Stimulated activated CD8-positive, alpha-beta memory T cell treated with anti-CD3 and anti-CD28 coated beads, Interleukin-15, amount 100 ng/mL, for 24 hours (primary cell): ENCODE measurements at places on chromosomes 7 and 10.

DNA sequence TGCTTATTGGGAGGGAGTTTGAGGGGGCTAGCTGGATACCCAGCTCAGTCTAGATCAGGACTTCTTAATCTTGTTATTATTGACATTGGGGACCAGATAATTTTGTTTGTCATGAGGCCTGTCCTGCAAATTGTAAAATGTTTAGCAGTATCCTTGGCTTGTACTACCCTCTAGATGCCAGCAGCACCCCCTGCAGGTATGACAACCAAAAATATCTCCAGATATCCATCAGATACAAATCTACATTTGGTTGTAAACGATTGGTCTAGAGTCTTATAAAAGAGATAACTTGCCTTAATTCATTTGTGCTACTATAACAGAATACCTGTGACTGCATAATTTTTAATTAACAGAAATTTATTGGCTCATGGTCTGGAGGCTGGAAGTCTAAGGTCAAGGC lies 1232.2 kb downstream of the XPNPEP1 start:
- no peak for DNase-seq

- no peak for DNase-seq
Observed at GRCh38 chr7:47190462-47190861, 391.4 kb downstream of the TNS3 start.

GRCh38 chr7:36021917-36022550 lies 131.0 kb upstream of the EEPD1 start:
- DNase-seq = no peak

DNA sequence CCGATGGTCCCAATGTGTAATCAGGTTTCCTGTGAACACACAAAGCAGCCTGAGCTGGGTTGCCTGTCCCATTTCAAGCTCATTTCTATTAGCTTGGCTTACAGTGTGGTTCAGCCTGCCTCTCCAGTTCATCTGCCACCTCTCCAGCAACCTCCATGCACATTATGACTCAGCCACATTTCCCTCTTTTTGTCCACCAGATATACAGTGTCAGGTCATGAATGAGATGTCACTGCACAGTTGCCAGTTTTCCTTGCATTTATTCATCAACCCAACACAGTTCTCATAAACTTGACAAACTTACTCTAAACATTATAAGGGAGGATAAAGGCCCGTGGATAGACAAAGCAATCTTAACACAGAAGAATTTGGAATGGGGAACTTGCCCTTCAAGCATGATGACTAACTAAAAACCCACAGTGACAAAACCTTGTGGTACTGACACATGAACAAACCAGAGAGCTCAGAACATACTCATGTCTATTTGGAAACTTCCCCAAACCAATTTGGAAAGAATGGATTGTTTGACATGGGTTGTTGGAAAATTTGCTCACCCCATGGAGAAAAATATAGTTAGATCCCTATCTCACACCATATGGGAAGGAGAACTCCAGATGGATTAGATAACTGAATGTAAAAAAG lies 2.5 kb upstream of the CFAP58 start:
- DNase-seq = no peak

DNA sequence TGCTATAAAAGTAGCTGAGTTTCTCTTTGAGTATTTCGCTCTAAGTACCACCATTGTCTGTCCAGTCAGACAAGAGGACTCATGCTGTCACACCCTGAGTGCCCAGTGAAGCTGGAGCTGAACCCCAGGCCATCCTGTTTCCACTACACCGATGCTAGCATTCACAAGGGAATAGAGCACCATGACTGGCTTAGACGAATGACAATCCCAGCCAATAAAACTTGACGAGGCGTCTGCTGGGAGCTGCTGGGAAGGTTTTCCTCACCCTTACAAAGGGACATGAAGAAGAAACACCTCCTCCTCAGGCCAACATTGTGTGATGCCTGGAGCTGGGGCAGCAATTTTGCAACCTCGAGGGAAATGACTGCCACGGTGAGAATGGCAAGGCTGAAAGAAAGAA lies 17.5 kb upstream of the SLIT1 start:
- DNase-seq = no peak

GRCh38 chr7:123398921-123399320 lies 135.5 kb downstream of the IQUB start:
- DNase-seq = no peak

- DNase-seq = no peak
Observed at GRCh38 chr10:104197364-104197763, 34.8 kb downstream of the CFAP43 start.

DNA sequence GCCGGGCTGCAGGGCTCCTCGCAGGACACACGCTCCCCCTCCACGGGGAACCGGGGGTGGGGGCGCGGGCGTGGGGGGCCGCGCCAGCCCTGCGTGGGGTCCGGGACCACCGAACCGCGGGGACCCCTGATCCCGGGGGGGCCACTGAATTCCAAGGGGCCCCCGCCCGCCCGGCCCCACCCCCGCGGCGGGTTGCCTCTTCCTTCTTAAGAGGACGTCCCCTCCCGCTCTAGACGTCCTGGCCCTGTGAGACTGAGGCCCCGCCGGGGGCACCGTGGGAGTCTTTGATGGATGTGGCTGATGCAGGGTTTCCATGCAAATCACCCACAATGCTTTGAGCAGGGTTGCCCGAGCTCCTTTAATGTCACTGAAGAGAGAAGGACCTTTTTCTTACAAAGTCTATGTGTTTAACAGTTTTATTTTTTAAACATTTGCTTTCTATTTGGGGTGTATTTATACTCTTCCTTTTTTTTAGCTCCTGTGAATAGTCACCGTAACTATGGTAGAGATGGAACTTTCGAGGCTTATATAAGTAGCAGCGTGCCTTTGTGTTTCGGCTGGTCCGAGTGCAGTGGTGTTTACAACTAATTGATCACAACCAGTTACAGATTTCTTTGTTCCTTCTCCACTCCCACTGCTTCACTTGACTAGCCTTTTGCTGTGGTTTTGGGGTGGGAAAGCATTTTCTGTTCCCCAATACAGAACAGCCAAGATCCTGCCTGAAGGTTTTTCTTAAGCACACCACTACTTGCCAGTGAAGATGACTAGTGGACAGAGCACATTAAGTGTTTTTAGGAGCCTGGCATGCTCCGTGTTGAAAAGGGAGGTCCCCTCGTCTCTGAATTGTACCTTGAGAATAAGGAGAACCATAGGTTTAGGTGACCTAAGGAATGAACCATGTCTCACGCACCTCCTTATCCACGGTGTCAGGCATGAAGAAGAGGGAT lies 44.8 kb downstream of the PDIA4 start:
- peak; percentile 41 for DNase-seq

DNA sequence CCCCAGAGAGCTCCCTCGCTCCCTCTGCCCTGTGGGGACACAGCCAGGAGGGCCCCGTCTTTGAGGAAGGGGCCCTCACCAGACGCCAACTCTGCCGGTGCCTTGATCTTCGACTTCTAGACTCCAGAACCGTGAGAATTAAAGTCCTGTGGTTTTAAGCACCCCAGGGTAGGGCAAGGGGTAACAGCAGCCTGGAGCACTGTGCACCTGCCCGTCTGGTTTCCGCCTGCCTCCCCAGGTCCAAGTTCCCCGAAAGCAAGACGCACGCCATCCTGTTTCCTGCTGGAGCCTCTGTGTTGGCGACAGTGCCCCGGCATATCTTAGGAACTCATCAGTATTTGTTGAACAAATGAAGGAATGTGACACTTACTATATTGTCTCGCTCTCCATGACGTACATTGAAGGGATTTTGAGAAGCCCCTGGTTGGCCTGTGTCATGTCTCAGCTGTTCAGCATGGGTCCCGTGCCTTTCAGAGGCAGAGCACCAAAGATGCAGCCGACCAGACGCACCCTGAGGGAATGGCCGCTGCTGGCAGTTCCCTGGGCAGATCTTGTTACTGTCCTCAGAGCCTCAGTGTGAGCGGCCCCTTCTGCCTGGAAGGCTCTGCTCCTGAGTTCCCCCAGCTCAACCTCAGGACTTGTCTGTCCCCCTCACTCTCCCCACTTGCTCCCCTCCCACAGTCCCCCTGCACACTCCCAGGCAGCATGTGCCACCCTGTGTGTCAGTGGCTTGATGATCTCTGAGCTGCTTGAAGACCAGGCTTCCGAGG lies 226.2 kb downstream of the TCERG1L start:
- no peak for DNase-seq
